Temporal lobe (tissue), 4 donors: ENCODE measurements at places on chromosomes 7 and 10. TPM values are rescaled to one million over a fixed set of nuclear protein-coding genes. Genes with fewer than 3 reads are reported as not detected.

The TAS2R16 gene
- total RNA-seq = not detected

The XRCC2 gene
- total RNA-seq = 2.2 TPM

The SLC18A2 gene
- under 0.01 TPM for total RNA-seq

The SYT15B gene
- under 0.01 TPM for total RNA-seq

The PRRT4 gene
- 3.7 TPM for total RNA-seq

The DDC gene
- total RNA-seq = 0.25 TPM

The RNF133 gene
- total RNA-seq = 0.25 TPM

The LARP4B gene
- 30.0 TPM for total RNA-seq

The CH25H gene
- total RNA-seq = 0.25 TPM

The ADAM22 gene
- 73.5 TPM for total RNA-seq

The GCC1 gene
- 9.3 TPM for total RNA-seq

The RBM20 gene
- 0.74 TPM for total RNA-seq

The EGR2 gene
- total RNA-seq = 0.74 TPM

The ELFN1 gene
- 5.4 TPM for total RNA-seq

The UBTD1 gene
- total RNA-seq = 0.49 TPM

The SPDYE16 gene
- total RNA-seq = 0.25 TPM

The SEM1 gene
- total RNA-seq = 19.2 TPM

The CYP3A7 gene
- not detected for total RNA-seq

The CUBN gene
- 3.0 TPM for total RNA-seq

The LIPJ gene
- 0.74 TPM for total RNA-seq

The ATOH7 gene
- 0.49 TPM for total RNA-seq

The GHRHR gene
- total RNA-seq = 2.2 TPM

The SMKR1 gene
- 2.2 TPM for total RNA-seq

The HOXA4 gene
- not detected for total RNA-seq

The CYP2C19 gene
- 0.25 TPM for total RNA-seq

The ASZ1 gene
- not detected for total RNA-seq

The TAS2R41 gene
- not detected for total RNA-seq

The FGFR2 gene
- 46.7 TPM for total RNA-seq

The NEUROG3 gene
- not detected for total RNA-seq

The SLC13A1 gene
- total RNA-seq = not detected

The SPDYE1 gene
- not detected for total RNA-seq

The PHYHIPL gene
- total RNA-seq = 18.9 TPM

The DYDC1 gene
- not detected for total RNA-seq

The INMT gene
- total RNA-seq = under 0.01 TPM

The RHOBTB1 gene
- total RNA-seq = 27.5 TPM

The CCL24 gene
- total RNA-seq = not detected

The SCRN1 gene
- total RNA-seq = 102 TPM

The ING3 gene
- total RNA-seq = 19.9 TPM

The GIMAP1 gene
- 0.49 TPM for total RNA-seq

The MMRN2 gene
- 5.2 TPM for total RNA-seq

The CYP2C18 gene
- total RNA-seq = not detected
